Activated CD4-positive, alpha-beta T cell treated with anti-CD3 and anti-CD28 coated beads, Interleukin-2, amount 10 ng/mL, durations not matched to agents 24 days and 14 days (primary cell): ENCODE measurements at places on chromosomes 13 and 19. TPM values are rescaled to one million over a fixed set of nuclear protein-coding genes. Genes with fewer than 3 reads are reported as not detected.

GRCh38 chr13:82702513-82702912 is 1179.8 kb downstream of the SLITRK1 start:
- no peaks in the 10 kb centered on the region for H3K27me3 ChIP-seq
- H3K4me3 ChIP-seq = no peak overlapping the region
- no peaks in the 10 kb centered on the region for H3K36me3 ChIP-seq
- DNase-seq = no peak
- no peak overlapping the region for H3K27ac ChIP-seq

DNA sequence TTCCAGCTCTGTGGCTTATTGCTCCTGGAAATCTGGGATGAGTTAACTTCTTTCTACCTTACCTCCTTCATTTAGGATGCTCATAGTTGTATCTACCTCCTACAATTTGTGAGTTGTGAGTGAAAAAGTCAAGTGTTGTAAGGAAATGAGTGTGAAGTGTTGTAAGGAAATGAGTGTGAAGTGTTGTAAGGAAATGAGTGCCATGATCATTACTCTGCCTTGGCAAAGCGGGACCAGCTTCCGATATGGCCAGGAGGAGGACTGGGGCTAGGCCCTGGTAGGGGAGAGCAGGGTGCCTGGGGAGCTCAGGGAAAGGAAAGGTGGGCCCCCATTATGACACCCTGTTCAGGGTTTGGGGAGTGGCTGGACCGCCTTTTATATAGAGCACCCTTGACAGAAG is 435.2 kb downstream of the FGF9 start:
- no peaks in the 10 kb centered on the region for H3K27me3 ChIP-seq
- no peak for DNase-seq
- H3K36me3 ChIP-seq = peaks cover 6% of the 10 kb centered on the region
- peak overlapping the region; percentile 19 for H3K27ac ChIP-seq
- H3K4me3 ChIP-seq = no peak overlapping the region

- H3K36me3 ChIP-seq = peaks cover 6% of the 10 kb centered on the region
- H3K4me1 ChIP-seq = peaks cover 34% of the 10 kb centered on the region
- no peak overlapping the region for H3K4me3 ChIP-seq
- no peak for DNase-seq
- H3K27ac ChIP-seq = no peak overlapping the region
- H3K27me3 ChIP-seq = peaks cover 44% of the 10 kb centered on the region
These were observed 3.3 kb downstream of the GRIN2D start for GRCh38 chr19:48396824-48397176.

DNA sequence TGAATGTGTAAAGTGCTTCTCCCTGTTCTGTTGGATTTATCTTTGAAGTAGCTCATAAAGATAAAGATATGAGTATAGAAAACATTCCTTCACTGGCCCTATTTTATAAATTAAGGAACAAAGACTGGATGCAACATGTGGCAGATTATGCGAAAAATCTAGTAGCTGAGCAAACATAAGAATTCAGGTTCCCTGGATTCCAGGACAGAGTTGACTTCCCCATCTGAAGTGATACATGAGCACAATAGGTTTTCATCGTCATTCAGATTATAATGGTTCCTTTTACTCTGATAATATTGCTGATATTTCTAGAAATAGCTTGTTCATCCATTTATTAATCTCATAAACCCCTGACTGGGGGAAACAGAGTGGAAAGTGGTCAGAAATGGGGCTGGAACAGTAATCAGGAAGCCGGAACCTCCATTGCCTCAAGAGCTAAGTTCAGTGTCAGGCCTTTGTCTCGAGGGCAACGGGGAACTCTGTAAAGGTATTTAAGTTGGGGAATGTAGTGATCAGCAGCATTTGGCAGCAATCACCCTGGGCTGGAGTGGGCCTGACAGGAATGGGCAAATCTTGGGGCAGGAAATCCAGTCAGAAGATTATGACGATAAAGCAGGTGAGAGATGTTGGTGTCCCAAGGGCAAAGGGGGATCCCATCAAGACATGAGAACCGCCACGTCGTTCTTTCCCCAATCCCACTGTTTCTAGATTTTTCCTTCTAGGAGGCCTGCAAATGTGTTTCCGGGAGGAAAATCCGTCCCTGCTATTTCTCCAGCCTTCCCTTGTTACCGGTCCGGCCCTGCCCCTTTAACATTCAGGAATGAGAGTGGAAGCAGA is 232.5 kb upstream of the SERP2 start:
- DNase-seq = peak; percentile 65
- H3K27ac ChIP-seq = peak overlapping the region; percentile 83
- H3K4me3 ChIP-seq = peak overlapping the region; percentile 87
- H3K4me1 ChIP-seq = peaks cover 21% of the 10 kb centered on the region
- H3K27me3 ChIP-seq = peaks cover 29% of the 10 kb centered on the region

- peak overlapping the region; percentile 73 for H3K4me3 ChIP-seq
- peaks cover 1% of the 10 kb centered on the region for H3K36me3 ChIP-seq
- DNase-seq = peak; percentile 80
- H3K27ac ChIP-seq = no peak overlapping the region
- H3K27me3 ChIP-seq = peaks cover 6% of the 10 kb centered on the region
These were observed 9.6 kb downstream of the C19orf25 start for GRCh38 chr19:1469255-1470054.

DNA sequence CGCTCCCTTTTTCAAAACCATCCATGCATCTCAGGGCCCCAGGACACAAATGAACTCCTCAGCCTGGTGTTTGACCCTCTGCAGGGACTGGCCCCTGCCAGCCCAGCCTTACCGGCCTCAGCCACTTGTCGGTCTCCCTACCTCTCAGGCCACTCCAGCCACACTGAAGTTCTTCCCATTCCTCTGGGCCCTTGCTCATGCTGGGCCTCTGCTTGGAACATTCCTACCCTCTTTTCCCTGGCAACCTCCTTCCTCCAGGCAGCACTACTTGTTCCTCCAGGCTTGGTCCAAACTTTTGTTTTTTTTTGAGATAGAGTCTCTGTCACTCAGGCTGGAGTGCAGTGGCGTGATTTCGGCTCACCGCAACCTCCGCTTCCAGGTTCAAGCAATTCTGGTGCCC is 7.6 kb upstream of the EGLN2 start:
- no peak overlapping the region for H3K27ac ChIP-seq
- H3K4me1 ChIP-seq = peaks cover 16% of the 10 kb centered on the region
- no peaks in the 10 kb centered on the region for H3K27me3 ChIP-seq
- peaks cover 29% of the 10 kb centered on the region for H3K36me3 ChIP-seq
- no peak overlapping the region for H3K4me3 ChIP-seq
- no peak for DNase-seq

GRCh38 chr19:17240062-17240752 is 5.5 kb downstream of the NR2F6 start:
- no peak overlapping the region for H3K27ac ChIP-seq
- no peak for DNase-seq
- peaks cover 2% of the 10 kb centered on the region for H3K4me1 ChIP-seq
- no peaks in the 10 kb centered on the region for H3K36me3 ChIP-seq
- peaks cover 8% of the 10 kb centered on the region for H3K27me3 ChIP-seq

The ITGBL1 gene
- total RNA-seq = not detected in 2 replicates

DNA sequence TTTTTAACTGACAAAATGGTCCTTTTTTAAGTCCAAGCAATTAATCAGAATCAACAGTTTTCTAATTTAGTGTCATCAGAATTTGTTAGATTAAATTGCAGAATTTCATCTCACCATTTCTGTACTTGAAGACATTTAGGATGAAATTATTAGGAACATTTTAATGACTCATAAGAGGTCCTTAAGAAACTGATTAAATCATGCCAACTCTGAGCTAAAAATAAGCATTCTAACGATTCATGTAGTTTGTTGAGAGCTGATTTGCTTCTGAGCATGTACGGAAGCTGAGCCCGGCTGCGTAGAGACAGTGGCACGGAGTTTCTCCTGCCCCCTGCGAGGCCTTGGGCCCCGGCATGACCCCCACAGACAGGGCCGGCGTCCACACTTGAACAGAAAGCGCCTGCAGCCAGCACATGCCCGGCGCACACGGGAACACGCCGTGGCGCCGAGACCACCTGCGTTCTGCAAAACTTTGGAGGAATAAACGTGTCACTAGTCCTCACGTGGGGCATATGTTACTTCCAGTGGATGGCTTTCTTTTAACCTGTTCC is 89.7 kb upstream of the MCF2L start:
- H3K4me1 ChIP-seq = no peaks in the 10 kb centered on the region
- no peaks in the 10 kb centered on the region for H3K27me3 ChIP-seq
- H3K4me3 ChIP-seq = no peak overlapping the region

GRCh38 chr19:43983544-43983911 is 460 bp upstream of the ZNF155 start:
- no peaks in the 10 kb centered on the region for H3K27me3 ChIP-seq
- DNase-seq = no peak
- H3K4me1 ChIP-seq = peaks cover 8% of the 10 kb centered on the region
- H3K27ac ChIP-seq = no peak overlapping the region
- peaks cover 21% of the 10 kb centered on the region for H3K36me3 ChIP-seq

- DNase-seq = no peak
- H3K27ac ChIP-seq = no peak overlapping the region
- H3K4me1 ChIP-seq = peaks cover 10% of the 10 kb centered on the region
- no peaks in the 10 kb centered on the region for H3K27me3 ChIP-seq
- no peak overlapping the region for H3K4me3 ChIP-seq
These were observed 253.8 kb downstream of the KLF12 start for GRCh38 chr13:73880365-73880764.

DNA sequence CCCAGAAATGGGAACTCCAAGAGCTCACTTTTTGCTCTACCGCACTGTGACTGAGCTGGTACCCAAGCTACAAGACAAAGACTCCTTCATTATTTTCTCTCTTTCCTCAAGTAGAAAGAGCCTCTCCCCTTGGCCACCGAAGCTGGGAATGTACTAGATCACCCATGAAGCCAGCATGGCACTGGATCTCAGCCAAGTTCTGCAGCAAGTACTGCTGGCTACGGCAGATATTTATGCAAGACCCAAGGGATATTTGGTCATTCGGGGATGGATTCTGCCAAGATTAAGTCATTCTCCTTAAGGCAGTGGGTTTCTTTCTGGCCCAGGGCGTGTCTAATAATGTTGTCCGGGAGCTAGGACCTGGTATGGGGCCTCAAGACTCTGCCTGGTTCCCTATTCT is 633.5 kb downstream of the SLITRK1 start:
- H3K36me3 ChIP-seq = no peaks in the 10 kb centered on the region

The EBI3 gene
- total RNA-seq = 44.0 and 45.0 TPM in 2 replicates

The NXNL1 gene
- not detected in 2 replicates for total RNA-seq

GRCh38 chr19:440391-441212 is 20.2 kb downstream of the SHC2 start:
- H3K27ac ChIP-seq = no peak overlapping the region
- no peaks in the 10 kb centered on the region for H3K36me3 ChIP-seq
- H3K4me3 ChIP-seq = no peak overlapping the region

DNA sequence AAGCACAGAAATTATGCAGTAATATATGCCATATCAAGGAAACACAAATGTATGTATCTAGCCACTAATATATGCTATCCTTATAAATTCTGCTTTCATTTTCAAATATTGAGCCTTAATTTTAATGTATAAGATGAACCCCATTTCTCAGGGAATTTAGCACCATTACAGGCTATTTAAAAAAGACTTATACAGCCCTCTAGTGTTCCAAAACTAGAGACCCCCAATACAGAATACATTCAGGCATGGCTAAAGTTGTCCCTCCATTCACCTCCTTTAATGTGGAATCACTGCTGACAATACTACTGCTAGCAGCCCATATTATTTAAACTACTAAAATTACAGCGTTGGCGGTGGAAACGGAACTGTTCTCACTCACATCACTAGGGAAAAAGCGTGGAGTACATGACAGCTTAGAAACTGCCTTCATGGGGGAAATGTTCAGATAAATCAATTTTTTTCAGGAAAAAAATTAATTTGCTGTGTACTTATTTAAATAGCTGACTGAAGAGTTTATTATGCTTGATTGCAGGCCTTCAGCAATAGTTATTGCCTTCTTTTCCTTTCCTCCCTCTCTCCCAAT is 541.0 kb downstream of the PCDH9 start:
- no peak for DNase-seq
- no peaks in the 10 kb centered on the region for H3K36me3 ChIP-seq
- H3K27ac ChIP-seq = no peak overlapping the region
- no peak overlapping the region for H3K4me3 ChIP-seq
- no peaks in the 10 kb centered on the region for H3K27me3 ChIP-seq

The FUT6 gene
- not detected in 2 replicates for total RNA-seq

DNA sequence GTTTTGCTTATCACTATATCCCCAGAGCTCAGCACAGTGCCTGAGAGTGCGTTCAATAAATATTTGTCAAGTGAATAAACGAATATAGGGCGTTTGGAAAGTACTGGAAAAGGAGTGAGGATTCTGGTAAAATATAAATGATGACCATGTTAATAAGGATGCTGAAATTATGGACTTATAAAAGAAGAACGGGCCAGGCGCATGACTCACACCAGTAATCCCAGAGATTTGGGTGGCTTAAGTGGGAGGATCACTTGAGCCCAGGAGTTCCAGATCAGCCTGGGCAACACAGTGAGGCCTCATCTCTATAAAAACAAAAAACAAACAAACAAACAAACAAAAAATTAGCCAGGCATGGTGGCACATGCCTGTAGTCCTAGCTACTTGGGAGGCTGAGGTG is 198.1 kb downstream of the VWA8 start:
- peaks cover 15% of the 10 kb centered on the region for H3K36me3 ChIP-seq
- no peak for DNase-seq
- peaks cover 13% of the 10 kb centered on the region for H3K4me1 ChIP-seq

DNA sequence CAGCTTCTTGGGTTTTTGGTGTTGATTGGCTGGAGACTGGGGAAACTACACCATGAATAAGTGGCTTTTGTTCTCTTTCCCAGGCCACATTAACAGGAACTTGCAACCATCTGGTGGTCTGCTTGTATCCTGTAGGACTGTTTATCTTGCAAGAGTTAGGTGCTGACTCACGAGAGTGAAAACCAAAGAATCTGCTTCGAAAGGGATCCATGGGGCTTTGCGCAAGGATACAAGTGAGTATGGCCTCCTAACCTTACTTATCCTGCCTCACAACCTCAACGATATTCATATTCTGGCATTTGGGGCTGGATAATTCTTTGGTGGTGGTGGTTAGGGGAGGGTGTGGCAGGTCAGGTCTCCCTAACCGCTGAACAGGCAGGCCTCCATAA is 4.7 kb upstream of the SIGLECL1 start:
- peaks cover 31% of the 10 kb centered on the region for H3K4me1 ChIP-seq
- H3K36me3 ChIP-seq = no peaks in the 10 kb centered on the region
- DNase-seq = peak; percentile 65
- H3K27ac ChIP-seq = peak overlapping the region; percentile 14
- H3K4me3 ChIP-seq = peak overlapping the region; percentile 25

- H3K36me3 ChIP-seq = no peaks in the 10 kb centered on the region
- DNase-seq = no peak
- H3K27me3 ChIP-seq = no peaks in the 10 kb centered on the region
- no peaks in the 10 kb centered on the region for H3K4me1 ChIP-seq
These were observed 661.6 kb upstream of the KLHL1 start for GRCh38 chr13:70769817-70770216.

The TINCR gene
- total RNA-seq = 0.33 and 0.52 TPM in 2 replicates

The VSTM2B gene
- not detected in 2 replicates for total RNA-seq
